Lung microvascular endothelial cell (primary cell): ENCODE measurements at places on chromosomes 4 and X.

- peak; percentile 33 for DNase-seq
These were observed 5.9 kb downstream of the MRFAP1L1 start for GRCh38 chr4:6703786-6704185.

DNA sequence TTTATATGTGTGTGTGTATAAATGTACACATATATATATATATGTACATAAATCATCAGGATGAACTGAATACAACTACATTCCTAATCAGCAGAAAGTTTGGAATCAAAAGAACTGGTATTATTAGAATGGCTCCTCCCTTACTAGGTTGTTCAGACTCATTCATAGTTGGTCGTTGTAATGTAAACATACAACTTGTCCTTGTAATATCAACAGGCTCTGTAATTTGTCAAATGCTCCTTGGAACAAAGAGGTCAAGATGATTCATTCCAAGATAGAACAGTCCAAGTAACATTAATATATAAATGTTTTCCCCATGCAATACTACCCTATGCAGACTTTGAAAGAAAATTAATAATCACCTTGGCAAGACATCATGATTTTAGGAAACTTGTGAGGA, 351.4 kb upstream of the SMIM31 start:
- DNase-seq: no peak

DNA sequence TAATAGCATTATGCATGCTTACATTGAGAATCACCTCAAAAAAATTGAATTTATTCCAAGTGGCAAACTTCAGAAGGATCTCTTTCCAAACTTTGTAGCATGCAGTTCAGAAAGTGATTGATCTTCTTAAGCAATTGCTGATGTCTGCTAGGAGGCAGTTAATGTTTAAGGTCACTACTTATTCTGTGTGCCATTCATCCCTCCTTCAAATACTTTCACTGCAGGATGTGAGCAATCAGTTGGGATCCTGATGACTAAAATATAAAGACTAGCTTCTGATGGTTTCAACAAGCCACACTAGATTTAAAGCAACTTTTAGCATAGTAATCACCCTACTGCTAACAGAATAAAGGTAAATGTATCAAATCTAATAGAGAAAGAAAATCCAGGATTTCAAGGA, 414.1 kb downstream of the ADGRL3 start:
- no peak for DNase-seq

GRCh38 chr4:3311489-3312171, 18.8 kb downstream of the RGS12 start:
- no peak for DNase-seq

GRCh38 chr4:62285026-62285425, 1084.9 kb downstream of the ADGRL3 start:
- DNase-seq: no peak

- no peak for DNase-seq
These were observed 616.2 kb upstream of the GRIA3 start for GRCh38 chrX:122567911-122568310.

DNA sequence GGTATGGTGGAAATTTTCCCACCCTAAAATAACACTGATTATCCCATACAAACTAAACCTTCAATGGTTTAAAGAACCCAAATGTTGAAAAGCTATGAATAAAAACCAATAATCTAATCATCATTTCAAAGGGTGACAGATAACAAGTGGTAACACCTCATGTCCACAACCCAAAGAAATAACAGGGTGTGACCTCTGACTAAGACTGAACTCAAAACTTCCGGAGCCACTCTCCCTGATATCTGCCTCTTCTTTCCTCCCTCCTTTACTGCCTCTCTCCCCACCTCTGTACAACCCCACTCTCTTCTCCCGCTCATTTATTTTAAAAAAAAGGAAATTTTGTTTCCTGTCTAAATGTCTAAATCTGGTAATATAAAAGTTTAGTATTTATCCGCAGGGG, 11.5 kb downstream of the FBXW7 start:
- no peak for DNase-seq

- peak; percentile 8 for DNase-seq
These were observed 46.0 kb downstream of the TFDP3 start for GRCh38 chrX:133171962-133172708.

- DNase-seq: no peak
These were observed 10.8 kb downstream of the CA5B start for GRCh38 chrX:15748841-15749240.

GRCh38 chrX:12978205-12979025, 3.5 kb downstream of the TMSB4X start:
- peak; percentile 90 for DNase-seq

GRCh38 chrX:119475389-119476101, 7.3 kb downstream of the SLC25A5 start:
- DNase-seq: no peak

DNA sequence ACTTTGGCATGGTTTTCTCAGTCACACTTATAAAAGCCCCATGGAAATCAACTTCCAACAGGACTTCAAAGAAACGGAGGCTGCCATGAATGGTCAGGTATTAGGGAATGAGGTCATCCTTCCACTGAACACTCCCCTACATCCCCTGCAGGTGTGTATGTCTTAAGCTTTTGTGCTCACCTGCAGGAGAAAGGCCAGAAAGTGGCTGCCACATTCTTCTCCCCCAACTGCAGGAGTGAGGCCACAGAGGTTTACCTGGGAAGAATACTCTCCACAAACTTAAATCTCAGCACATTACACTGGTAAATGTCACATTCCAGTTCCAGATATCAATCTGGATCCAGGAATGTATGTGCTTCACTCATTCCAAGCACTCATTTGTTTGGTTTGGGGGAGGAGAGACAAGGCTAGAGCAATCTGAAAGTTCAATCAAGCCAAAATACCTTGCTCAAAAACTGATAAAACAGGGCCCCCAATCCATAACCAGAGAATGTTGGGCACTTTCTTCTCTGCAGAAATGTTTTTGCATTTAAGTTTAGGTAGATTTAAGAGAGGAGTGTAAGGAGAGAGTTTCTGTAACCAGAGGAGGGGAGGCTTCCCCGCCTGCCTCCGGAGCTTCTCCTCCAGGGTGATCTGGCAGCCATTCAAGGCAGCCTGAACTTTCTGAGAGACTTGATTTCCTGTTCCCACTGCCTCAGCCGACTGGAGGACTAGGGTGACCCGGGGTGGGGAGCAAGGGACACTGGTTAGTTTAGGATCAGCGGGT, 15.4 kb downstream of the FAM9C start:
- peak; percentile 71 for DNase-seq

DNA sequence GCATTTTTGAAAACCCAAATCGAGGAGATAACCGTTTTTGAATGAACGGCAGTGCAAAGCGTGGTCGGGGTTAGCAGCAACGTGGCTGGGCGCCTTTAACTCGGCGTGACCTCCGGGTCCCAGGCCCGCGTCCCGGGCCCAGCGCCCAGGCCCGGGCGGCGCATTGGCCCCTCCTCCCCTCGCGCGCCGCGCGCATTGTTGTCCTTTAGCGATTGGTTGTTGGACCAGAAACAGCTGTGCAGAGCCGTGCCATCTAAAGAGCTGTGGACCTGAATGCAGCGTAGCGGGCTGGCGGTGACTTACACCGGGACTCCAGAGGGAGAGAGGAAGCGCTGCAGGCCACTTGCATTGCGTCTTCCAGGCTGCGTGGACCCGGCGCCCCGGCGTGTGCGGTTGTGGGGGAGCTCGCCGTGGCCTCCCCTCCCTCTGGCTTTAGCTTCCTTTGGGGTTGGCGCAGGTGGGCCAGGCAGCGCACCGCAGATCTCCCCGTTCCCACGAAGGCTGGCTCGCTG, at the start of gene STOX2:
Gene STOX2 (plus strand): TSS at position 227 of the 512 bp plus-strand sequence. CDS start 1,484 bp downstream, outside the sequence.
- DNase-seq: peak; percentile 69

- DNase-seq: no peak
These were observed 62.6 kb downstream of the CASP6 start for GRCh38 chr4:109640644-109641043.

GRCh38 chr4:74623041-74623440, 171.3 kb downstream of the BTC start:
- peak; percentile 82 for DNase-seq

GRCh38 chrX:68462197-68462596, 28.9 kb upstream of the OPHN1 start:
- peak; percentile 25 for DNase-seq

- peak; percentile 37 for DNase-seq
These were observed 689 bp upstream of the OGT start for GRCh38 chrX:71532078-71532752.

DNA sequence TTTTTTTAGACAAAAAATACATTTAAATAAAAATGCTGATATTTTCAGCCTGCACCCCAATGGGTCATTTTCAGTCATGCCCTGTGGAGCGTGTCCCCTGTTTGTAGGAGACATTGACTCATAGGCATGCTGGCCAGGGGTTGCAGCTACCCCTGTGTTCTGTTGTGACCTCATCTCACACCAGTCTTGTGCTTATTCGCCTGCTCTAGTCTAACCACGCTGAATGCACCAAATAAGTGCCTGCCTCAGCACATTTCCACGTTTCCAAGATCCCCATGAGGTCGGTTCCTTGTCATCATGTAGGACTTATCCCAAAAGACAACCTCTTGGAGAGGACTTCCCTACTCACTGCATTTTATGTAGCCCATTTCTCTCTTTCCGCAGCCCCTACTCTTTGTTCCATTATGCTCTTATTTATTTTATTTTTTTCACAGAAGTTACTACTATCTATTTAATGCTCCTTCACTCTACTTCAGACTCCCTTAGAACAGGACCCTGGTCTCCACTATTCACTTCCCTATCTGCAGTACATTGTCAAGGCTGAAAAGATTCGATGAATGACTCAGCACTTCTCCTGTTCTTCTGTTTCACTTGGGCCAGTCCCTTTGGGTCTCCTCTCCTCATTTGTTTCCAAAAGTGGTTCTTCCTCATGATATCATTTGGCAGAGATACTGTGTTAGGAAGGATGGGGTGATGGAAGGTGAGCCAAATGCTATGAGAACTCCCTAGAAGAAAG, 109.7 kb downstream of the MSL3 start:
- DNase-seq: no peak

DNA sequence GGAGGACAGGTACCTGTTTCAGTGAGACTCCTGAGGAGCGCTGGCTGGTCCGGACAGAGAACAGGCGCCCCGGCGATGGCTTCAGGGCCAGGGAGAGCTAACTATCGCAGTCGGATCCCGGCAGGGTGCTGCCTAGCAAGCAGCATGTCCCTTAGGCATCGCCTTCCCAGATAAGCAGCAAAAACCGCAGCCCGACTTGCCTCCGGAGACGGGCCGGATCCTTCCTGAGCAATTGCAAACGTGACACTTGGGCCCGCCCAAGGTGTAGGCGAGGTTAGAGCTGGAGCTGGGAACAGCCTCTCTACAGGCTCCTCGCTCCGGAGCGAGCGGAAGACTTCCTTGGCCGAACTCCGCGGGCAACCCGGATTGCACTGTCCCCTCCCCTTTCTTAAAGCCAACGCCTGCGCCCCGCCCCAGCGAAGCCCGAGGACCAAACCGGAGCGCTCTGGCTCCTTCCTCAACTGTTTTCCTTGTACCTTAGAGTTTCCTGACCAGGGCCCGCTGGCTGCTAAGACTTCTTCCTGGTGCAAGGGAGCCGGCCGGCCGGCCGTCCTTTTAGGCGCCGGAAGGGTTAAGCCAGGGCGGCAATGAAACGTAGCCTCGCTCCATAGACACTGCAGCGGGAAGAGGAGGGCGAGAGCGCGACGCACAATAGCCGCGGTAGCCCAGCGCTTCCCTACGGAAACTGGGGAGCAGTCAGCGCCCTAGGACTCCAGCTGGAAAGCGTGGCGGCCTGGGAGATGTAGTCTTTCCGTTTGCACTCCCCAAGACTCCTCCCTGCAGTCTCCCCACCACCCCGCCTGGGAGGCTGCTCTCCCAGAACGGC, at the start of gene OPHN1:
Gene OPHN1 (minus strand): TSS at position 341 of the 826 bp plus-strand sequence. CDS start 475 bp downstream, outside the sequence.
- DNase-seq: peak; percentile 63

GRCh38 chr4:124883632-124884031, 171.1 kb upstream of the ANKRD50 start:
- peak; percentile 69 for DNase-seq

GRCh38 chr4:108118505-108118904, 50.2 kb downstream of the LEF1 start:
- no peak for DNase-seq

- DNase-seq: no peak
These were observed 45.8 kb upstream of the CLCN4 start for GRCh38 chrX:10110984-10111363.

DNA sequence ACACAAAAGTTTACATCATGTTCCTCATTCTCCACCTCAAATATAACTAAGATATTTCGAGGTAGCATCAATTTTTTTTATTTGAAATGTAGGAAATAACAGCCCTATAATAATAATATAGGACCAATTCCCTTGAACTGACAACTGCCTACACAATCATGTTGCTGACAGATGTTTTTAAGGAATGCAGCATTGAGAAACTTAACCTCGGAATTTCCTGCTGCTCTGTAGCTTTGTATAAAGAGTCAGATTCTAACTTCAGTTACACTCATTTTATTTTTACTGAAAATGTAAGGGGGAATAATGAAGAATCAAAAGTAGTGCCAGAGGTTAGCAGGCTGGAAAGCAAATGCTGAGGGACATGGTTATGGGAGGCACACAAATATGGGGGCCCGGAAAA, 235.8 kb downstream of the RBMX2 start:
- DNase-seq: no peak

DNA sequence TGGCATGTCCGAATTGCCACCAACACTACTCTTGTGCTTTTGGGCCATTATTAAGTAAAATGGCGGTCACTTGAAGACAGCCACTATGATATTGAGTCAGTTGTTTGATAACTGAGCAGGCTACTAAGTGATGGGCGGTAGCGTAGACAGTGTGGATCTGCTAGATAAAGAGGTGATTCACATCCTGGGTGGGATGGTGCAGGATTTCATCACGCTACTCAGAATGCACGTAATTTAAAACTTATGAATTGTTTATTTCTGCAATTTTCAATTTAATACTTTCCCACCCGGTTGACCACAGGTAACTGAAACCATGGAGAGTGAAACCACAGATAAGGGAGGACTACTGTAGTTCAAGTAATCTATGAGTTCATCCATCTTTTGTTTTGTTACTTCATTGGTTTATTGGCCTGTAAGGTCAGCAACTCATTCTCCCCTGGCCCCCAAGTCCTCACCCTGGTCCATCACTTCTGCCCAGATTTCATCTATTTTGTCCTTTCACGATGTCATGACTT, 2.9 kb downstream of the ARAF start:
- DNase-seq: peak; percentile 19

DNA sequence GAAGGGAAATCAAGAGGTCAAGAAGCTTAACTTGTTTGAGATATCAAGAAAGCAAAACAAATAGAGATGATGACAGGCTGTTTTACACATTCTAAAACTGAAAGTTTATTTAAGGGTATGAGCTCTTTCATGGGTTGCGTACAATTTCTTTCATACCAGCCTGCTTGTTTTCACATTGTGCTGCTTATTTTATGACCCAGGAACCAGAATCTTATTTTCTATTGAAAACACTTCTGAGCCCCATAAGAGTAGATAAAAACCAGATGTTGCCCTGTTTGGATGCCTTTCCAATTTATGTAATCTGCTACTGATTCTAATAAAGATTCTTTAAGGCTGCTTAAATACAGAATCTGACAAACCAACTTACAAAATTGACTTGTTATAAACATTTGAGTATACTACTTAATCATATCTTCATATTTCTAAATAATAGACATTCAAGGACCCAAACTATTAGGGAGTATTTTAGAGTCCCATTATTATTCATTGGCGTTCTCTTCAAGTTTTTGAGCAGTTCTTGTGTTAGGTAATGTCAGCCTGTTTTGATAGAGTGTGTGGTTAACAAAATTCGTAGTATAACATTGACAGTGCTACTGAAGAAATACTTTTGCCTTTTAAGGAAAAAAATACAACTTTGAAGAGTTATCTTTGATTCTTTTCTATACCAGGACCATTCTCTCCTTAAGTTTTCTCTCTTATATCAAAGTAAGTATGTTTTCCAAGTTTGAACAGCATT, 74.4 kb downstream of the PDLIM5 start:
- DNase-seq: no peak

- DNase-seq: no peak
These were observed 144.3 kb upstream of the CPEB2 start for GRCh38 chr4:14857981-14858380.

- DNase-seq: peak; percentile 52
These were observed 143.5 kb upstream of the LNX1 start for GRCh38 chr4:53734584-53735353.
